ENCODE measurements at places on chromosomes 7 and 10.
A peak's percentile ranks its signal among the peaks of the same experiment; 100 is the strongest.

DNA sequence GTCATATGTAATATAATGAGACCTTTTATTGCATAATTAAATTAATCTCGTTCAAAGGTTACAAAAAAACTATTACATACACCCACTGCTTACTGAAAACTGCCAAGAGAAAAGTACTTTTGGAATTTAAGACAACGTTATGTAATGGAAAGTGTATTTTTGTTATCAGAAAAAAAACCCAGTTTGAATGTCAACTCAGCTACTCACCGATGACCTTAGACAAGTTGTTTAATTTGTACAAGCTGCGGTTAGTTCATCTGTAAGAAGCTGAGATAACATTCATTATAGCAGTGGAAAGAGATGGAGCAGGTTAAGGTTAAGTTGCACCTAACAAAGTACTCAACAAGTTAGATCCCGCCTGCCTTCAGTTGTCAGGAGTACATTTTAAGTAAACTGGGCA is 1.1 kb downstream of the PSMA2 start:
- DNase-seq = no peak

GRCh38 chr10:2992401-2993198 is 74.7 kb upstream of the PFKP start:
- DNase-seq = no peak

GRCh38 chr10:12333380-12334185 is 15.8 kb upstream of the CAMK1D start:
- peak; percentile 99 for DNase-seq

GRCh38 chr7:69342154-69342884 is 256.0 kb upstream of the AUTS2 start:
- peak; percentile 93 for DNase-seq

- no peak for DNase-seq
These were observed 37.5 kb downstream of the PAPSS2 start for GRCh38 chr10:87696922-87697745.

- no peak for DNase-seq
These were observed 78.7 kb downstream of the FEZF1 start for GRCh38 chr7:122225874-122226273.

- peak; percentile 53 for DNase-seq
These were observed 2.6 kb downstream of the ABCA13 start for GRCh38 chr7:48173756-48174382.

- no peak for DNase-seq
These were observed 219.7 kb upstream of the ADARB2 start for GRCh38 chr10:1957057-1957456.

DNA sequence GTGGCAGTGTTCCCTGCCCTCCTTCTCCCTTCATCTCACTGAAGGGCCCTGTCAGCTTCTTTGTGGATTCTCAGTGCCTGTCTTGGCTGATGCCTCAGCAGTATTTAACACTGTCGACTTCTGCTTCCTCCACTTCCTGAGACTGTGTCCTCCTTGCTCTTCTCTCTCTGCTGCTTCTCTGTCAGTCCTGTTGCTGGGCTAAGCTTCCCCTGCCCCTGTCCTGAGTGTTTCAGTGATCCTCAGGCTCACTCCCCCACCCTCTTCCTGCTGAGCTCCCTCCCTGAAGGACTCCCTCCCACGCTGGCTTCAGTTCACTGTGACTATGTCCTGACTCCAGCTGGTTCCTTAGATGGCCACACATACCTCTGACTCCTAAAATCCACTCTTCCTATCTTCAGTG is 64.9 kb downstream of the CREM start:
- no peak for DNase-seq

DNA sequence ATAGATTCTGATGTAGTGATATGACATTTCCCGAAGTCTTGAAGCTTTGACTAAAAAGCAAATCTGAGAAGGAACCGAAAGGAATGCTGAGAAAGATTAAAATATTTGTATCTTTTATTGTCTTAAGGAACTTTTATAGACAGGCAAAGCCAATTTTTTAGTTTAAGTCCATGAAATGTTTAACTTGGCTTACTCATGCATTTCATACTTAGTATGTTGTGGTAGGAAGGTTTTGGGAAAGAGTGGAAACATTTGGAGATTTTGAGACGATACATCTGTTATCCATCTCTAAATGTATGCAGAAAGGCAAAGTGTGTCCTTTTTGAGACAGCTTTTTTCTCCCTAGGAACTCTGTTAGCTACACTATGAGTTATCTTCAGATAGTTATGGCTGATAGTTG is 10.1 kb downstream of the TBC1D12 start:
- peak; percentile 61 for DNase-seq

GRCh38 chr7:36606153-36606975 is 117.9 kb downstream of the AOAH start:
- no peak for DNase-seq

- DNase-seq = peak; percentile 53
These were observed 323.5 kb downstream of the PHF14 start for GRCh38 chr7:11297126-11297625.

DNA sequence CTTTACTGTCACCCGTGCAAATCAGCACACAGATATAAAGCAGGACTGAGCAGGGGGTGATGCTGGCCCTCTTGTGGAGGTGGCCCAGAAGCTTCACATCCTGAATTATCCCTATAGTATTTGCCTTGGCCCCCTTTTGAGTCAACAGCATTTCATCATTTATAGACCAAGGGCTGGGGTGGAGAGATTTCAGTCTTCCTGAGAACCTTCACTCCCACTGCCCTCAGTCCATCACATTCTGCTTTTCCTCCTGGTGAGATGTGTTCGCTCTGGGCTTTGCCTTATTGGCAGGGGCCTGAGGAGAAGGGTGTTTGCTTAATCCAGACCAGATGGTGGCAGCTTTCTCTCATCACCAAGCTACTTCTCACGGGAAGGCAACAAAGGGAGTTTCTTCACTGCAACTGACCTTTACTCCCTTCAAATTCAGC is 47.7 kb downstream of the NOC3L start:
- peak; percentile 53 for DNase-seq

DNA sequence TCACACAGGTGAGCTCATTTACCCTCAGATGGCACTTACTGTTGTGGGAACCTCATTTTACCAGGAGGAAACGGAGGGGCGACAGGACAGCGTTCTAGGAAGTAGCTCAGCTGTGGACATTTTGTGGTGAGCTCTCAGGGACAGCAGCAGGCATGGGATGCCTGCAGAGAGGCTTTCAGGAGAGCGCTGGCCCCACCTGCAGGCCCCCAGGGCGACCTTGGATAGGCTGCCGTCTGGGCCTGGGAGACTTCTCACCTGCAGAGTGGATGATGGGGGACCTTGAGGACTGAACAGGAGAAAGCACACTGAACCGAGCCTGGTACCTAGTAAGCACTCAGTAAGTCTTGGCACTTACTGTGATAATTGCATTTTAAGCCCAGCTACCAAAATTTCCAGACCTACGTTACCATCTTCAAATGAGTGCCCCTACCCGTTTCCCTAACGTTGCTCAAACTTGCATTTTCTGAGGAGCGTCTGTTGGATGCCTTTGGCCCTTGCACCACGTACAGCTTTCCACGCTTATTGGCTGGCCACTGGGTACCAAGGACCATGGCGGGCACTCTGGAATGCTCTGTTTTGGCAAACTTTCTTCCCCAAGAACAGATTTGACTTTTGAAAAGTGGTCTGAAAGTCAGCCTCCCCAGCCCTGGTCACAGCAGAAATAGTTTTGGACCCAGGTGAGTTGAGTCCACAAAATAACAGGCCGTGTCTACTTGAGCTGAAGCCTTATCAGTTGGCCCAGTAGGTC is 223.4 kb downstream of the EBF3 start:
- DNase-seq = no peak

DNA sequence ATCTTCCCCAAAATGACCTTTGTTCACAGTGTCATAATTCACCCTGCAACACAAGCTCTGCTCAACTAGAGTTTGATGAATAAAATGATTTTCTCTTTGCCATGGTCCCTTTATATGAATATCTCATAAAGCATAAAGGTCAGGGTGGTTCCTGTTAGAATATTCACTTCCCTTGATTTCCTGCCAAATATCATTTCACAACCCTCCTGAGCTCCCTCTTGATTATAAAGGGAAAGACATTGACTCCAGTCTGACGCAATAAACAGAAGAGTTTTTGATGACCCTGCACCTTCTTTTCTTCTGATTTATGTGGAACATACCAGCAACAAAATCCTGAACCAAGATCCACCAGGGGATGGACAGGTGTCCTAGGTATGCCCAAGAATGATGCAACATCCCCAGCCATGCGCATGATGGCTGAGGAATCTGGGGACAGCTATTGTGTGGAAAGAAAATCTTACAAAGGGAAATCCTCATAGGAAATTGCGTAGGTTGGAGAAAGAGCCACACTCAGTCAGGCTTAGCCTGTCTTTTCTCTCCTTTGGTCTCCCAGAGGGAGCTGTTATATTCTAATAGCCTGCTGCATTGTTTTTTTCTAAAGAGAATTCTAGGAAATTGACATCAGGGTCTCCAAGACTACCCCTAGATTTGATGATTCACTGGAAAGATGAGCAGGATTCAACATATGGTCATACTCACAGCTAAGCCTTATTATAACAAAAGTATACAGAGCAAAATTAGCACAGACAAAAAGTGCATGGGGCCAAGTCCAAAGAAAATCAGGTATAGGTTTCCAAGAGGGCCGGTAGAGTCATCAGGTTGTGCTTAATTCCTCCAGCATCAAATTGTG is 18.8 kb downstream of the IFIT3 start:
- DNase-seq = peak; percentile 54

- peak; percentile 28 for DNase-seq
These were observed 171.3 kb downstream of the RNLS start for GRCh38 chr10:88411772-88412349.

- no peak for DNase-seq
These were observed 45.0 kb downstream of the ZCCHC24 start for GRCh38 chr10:79400146-79401004.

GRCh38 chr7:137818036-137818435 is 28.7 kb downstream of the DGKI start:
- DNase-seq = peak; percentile 14

DNA sequence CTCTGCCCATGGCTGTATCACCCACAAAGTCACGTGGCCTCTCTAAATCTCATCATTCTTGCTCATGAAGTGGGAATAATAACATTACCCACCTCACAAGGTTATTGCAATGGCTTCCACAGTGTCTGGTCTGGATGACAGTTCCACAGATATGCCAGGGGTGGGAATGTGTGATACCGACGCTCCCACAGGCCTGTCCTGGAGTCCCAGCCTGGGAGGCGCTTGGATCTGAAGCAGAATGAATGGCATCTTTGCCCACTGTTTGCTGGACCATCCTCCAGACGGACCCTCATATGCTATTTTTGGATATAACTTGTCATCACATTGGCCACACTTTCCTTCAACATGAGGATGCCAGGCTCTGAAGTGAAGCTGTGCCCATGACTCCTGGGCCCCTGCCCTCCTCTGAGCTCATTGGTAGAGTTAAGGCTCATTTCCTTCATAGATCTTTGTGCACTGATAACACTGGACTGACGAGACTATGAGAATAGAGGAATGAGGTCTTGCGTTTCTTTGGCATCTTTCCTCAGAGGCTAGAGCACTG is 279.8 kb upstream of the ZNF32 start:
- no peak for DNase-seq

DNA sequence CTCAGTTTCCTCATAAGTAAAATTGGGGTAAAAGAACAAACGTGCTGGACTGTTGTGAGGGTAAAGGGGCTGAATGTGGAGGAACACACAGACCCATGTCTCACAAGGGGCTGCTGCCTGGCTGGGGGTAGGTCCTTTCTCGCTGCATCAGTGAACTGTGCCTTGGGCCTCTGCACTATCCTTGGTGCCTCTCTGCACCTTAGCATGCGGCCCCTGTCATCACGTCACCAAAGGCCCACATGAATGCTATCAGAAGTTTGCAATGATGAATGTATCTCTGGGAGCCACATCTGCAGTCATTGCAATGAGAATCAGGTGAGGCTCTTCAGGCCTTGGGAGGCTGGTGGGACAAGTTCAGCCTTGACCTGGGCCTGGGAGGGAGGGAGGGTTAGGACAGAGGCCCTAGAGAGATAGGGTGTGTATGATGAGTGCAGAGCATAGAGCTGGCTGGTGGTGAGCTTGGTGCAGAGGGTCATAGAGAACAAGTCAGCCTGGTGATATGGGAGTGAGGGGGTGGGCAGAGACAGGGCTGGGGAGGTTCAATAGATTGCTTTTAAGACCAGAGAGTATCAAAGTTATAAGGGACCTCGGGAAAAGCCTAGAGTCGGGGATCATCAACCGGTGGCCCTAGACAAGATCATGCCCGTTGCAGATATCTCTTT is 308.4 kb downstream of the RPS24 start:
- no peak for DNase-seq

- no peak for DNase-seq
These were observed 303.7 kb upstream of the PCDH15 start for GRCh38 chr10:55104738-55105137.

GRCh38 chr7:114917211-114917839 is 4.6 kb upstream of the MDFIC start:
- DNase-seq = no peak

DNA sequence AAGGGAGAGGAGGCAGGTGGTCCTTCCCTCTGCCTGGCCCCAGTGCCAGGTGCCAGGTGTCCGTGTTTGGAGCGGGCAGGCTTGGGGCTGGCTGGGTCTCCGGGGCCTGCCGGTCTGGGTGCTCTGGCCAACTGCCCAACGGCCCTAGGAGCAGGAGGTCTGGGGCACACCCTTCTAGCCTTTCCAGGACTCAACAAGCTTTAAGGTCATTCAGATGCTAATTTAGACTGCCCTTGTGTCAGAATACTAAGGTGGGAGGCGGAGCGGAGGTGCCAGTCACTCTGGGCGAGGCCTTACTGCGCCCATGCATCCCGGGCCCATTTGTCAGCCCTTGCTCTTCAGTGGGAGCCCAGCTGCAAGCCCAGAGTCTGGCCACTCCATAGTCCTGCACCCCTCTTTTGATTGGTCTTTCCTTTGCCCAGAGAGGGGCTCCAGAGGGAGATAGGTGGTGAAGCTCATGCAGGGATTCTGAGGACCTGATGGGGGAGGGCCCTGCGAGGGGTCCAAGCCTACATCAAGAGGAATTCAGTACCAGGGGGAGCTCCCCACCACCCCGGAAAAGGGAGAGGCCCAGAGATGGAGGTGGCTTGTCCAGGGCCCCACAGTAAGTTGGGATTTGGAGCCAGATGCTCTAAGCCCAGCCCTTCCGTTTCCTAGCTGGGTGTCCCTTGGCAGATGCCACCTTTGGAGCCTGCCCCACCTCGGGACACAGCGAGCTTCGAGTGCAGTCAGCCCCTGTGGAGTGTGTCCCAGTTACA is 1.3 kb downstream of the PGAM2 start:
- no peak for DNase-seq
